ENCODE measurements at places on chromosomes 7 and 10.

- DNase-seq = no peak
Measured at GRCh38 chr7:66558660-66559465, 69.8 kb upstream of the KCTD7 start.

DNA sequence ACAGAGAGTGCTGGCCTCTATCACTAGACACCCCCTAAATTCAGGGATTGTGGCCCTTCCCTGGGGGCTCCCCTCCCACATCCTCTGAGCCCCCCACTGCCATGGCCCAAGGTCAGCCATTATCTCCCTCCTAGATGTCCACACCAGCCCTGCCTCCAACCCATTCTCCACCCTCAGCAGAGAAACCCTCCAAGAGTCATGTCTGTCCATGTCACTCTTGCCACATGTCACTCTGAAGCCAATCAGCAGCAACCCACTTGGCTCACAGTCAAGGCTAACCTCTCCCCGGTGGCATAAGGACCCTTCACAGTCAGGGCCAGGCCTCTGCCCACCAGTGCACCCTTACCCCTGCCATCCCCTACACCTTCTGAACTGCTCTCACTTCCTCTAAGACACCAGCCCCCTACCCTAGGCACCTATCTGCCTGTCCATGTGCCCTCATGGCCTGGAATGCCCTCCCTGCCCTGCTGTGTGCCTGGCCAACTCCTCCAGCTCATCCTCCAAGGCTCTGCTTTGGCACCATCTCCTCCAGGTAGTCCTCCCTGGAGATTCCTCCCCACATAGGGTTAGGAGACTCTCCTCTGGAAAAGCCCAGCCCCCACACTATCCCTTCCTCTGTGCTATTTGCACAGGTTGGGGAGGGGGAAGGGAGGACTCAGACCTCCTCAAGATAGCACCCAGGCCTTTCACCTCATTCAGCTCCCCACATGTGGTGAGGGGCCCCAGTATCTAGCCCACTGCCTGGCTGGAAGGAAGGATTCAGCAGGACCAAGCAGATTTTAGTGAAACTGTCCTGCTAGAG is 83.7 kb downstream of the GRID1 start:
- no peak for DNase-seq

- no peak for DNase-seq
Measured at GRCh38 chr10:101054351-101054750, 7.4 kb upstream of the KAZALD1 start.

- no peak for DNase-seq
Measured at GRCh38 chr10:70476249-70477035, 2.1 kb upstream of the PALD1 start.

GRCh38 chr7:140983802-140984201 is 30.9 kb downstream of the MRPS33 start:
- no peak for DNase-seq

DNA sequence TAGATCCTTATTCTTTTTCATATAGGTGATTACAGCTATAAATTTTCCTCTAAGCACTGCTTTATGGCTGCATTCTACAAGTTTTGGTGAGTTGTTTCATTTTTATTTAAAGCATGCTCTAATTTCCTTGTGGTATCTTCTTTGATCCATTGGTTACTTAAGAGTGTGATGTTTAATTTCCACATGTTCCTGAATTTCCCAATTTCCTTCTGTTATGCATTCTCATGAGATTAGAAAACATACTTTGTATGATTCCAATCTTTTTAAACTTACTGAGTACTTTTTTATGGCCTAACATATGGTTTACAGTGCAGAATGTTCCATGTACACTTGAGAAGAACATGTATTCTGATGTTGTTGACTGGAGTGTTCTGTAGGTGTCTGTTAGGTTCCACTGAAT is 53.4 kb downstream of the MYL10 start:
- DNase-seq = no peak

- no peak for DNase-seq
Measured at GRCh38 chr7:27693794-27694193, 31.1 kb upstream of the HIBADH start.

DNA sequence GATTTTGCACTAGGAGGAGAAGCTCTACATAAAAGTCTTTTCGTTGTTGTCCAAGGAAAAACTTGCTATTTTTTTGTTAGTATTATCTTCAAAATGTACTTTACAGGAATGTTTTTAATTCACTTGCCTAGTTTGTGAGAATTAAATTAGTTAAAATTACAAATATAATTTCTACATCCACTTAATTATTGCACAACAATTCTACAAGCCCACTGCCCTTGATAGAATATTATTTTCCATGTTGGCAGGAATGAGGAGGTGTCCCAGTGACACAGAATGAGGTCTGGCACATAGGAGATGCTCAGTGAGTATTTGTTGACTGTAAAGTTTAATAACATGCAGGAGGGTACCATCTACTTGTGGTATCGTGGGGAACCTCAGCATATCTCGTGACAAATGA is 255.4 kb downstream of the SDHAF3 start:
- DNase-seq = no peak

- DNase-seq = no peak
Measured at GRCh38 chr10:130935128-130935439, 376.4 kb downstream of the TCERG1L start.

GRCh38 chr10:18572959-18573561 is 78.3 kb downstream of the NSUN6 start:
- no peak for DNase-seq

- no peak for DNase-seq
Measured at GRCh38 chr7:90709501-90710465, 113.7 kb downstream of the CDK14 start.

DNA sequence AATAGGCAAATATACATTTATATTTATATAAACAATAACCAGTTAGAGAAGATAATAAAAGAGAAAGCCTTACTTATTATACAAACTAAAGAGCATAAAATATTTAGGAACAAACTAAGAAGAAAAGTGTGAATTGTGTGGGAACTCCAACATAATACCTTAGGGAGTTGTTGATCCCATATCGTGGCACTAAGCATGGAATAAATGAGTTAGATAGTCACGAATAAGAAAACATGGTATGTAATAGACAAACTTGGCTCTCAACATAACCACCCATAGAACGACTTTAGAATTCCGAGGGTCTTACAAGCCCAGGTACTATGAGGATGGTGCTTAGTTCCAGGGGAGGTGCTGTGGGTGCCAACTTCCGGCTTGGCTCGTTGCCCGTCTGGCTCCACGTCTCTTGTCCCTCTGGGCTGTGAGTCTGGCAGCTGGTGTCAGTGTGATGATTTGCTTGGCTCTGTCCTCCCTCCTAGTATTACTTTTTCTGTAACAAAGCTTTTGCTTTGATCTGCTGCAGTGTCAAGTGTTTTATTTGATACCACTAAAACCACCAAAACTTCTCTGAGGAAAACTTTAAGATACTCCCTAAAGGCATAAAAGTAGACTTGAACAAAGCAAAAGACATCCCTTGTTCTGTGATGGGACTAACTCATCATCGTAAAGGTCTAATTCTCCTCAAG is 9.5 kb upstream of the RBM20 start:
- DNase-seq = no peak

DNA sequence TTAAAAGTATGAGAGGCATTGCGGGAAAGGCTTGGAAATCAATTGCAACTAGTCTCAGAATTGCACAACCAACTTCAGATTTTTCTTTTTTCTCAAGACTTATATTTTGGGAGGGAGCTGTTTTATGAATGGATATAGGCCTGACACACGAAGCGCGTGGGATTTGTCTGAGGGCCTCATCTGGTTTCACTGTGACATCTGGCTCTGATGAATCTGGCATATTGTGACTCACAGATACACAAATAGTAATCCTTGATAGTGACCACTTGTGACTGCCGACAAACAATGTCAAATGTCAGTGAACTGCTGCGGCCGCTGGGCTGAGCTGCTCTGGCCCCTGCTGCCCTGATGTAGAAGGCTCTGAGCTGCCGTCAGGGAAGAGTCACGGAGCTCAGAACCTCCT is 655.1 kb downstream of the INHBA start:
- no peak for DNase-seq

DNA sequence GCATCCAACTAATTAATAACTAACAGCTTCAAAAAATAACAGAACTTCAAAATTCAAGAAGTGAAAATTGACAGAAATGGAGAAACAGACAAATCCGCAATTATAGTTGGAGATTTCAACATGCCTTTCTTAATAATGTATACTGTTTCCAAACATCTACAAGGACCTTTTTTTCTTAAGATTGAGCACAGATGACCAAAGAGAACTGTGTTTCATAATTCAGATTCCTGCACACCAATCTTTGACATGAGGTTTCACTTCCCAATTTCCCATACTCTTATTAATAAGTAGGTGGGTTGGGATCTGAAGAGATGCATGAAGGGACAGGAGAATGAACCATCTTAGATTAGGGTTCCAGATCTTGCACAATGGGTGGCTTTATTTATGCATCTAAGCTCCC is 24.9 kb upstream of the GIMAP7 start:
- no peak for DNase-seq

DNA sequence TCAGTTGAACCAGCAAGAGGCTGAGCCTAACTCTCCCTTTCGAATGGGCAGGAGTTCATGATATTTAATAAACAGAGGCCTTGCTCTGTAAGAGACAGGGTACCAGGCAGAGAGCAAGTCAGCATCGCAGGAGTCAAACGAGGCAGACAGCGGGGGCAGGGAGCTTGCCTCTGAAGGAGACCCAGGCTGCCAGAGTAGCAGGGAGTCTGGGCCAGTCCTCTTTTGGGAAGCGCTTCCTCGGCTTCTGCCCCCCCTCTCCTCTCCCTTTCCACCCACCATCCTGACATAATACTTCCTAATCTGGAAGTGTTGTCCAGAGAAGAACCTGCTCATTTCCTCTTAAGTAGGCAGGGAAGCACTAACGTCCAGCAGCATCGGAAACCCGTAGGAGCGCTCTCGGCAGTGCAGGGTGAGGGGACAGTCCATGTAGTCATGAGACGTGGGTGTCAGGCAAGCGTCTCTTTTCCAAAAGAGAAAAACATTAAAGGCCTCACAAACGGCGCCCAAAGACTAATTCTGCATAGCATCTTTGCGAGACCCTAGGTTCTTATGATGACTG is 171.1 kb downstream of the EGFR start:
- DNase-seq = no peak

Data from left renal cortex interstitium (tissue), 4 donors.